ENCODE measurements at places on chromosomes 3 and 15.

- DNase-seq: no peak
Observed at GRCh38 chr3:101858464-101859030, 9.2 kb downstream of the NFKBIZ start.

- DNase-seq: no peak
Observed at GRCh38 chr3:11566478-11566877, 77.2 kb downstream of the VGLL4 start.

DNA sequence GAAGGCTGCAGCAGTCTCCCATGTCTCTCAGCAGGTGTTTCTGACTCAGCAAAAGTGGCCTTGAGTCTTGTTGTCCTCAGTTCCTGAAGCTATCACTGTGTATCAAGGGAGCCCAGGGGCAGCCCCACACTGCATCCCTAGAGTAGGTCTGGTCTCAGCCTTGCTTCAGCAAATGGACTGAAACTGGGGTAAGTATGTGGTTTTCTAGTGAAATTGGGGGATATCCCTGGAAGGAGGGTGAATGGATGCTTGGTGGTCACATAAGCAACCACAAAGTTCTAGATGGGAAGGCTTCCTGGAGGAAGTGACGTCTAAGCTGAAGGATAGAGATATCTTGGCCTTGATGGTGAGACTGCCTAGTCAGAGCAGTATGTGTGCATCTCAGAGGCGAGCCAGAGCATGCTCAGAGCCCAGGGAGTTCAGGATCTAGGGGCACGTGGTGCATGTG is 38.4 kb downstream of the TMEM158 start:
- no peak for DNase-seq

GRCh38 chr3:105616374-105617121 is 249.8 kb downstream of the ALCAM start:
- no peak for DNase-seq

DNA sequence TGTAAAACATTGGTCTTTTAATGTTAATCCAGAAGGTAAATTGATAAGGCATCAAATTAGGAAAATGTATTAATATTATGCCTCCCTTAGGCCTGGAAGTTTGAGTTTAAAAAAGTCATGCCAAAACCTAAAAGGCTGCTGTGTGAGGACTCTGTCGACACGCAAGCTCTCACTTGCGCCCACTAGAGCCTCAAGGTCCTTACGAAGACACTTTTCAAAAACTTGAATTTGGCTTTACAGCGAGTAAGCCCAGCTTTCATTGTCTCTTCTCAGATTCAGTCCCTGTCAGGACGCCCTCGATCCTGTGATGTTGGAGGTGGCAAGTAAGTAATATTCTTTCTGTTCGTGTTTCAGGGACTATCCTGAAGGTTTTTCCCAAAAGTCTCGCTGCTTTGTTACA is 89.7 kb downstream of the CRTC3 start:
- no peak for DNase-seq

DNA sequence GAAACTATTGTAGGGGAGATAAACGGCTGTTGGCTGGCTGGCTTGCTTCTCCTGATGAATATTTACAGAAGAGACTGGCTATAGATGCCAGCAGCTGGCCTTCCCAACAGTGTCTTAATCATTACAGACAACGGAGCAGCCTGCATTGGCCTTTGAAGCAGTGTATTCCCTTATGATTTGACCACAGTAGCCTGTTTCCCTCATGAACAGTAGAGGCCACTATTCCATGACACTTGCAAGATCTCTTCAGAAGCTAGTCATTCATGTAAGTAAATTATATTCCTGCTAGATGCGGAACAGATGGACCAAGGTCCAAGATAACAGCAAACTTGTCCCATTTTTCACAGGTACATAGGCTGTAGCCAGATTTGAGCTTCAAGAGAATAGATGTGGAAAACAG is 47.3 kb downstream of the TMCO5A start:
- DNase-seq: no peak

Data from DND-41 (cell line).